Activated CD4-positive, alpha-beta T cell treated with anti-CD3 and anti-CD28 coated beads, Interleukin-2, amount 10 ng/mL, durations not matched to agents 7 days and 5 days (primary cell): ENCODE measurements at places on chromosomes 5 and 9. TPM values are rescaled to one million over a fixed set of nuclear protein-coding genes. Genes with fewer than 3 reads are reported as not detected.

GRCh38 chr5:37774912-37775483 lies 64.8 kb downstream of the GDNF start:
- no peaks in the 10 kb centered on the region for H3K4me1 ChIP-seq
- H3K27ac ChIP-seq, result no peak overlapping the region
- H3K4me3 ChIP-seq, result no peak overlapping the region

The LRRC14B gene
- total RNA-seq, result 0.17 TPM

The CDH18 gene
- not detected for total RNA-seq

- H3K4me3 ChIP-seq, result no peak overlapping the region
- no peaks in the 10 kb centered on the region for H3K4me1 ChIP-seq
- DNase-seq, result no peak
These were observed 608.1 kb upstream of the ADAMTS16 start for GRCh38 chr5:4531756-4532704.

GRCh38 chr9:16414451-16414850 lies 456.0 kb downstream of the BNC2 start:
- no peak overlapping the region for H3K4me3 ChIP-seq
- no peak for DNase-seq
- H3K36me3 ChIP-seq, result no peaks in the 10 kb centered on the region
- peaks cover 3% of the 10 kb centered on the region for H3K4me1 ChIP-seq
- H3K27me3 ChIP-seq, result no peaks in the 10 kb centered on the region

DNA sequence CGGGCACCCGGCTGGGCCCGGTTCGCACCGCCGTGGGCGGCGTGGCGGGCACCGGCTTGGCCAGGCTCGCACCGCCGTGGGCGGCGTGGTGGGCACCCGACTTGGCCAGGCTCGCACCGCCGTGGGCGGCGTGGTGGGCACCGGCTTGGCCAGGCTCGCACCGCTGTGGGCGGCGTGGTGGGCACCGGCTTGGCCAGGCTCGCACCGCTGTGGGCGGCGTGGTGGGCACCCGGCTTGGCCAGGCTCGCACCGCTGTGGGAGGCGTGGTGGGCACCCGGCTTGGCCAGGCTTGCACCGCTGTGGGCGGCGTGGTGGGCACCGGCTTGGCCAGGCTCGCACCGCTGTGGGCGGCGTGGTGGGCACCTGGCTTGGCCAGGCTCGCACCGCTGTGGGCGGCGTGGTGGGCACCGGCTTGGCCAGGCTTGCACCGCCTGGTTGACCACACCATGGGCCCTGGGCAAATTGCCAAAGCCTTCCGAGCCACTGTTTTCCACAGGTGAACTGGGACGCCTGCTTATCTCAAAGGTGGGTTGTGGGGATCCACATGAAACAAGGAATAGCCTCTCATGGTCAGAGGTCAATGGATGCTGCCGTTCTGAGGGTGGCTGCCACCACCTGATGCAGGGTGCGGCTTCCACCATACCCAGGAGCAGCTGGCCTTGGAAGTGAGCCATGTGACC lies 28.2 kb downstream of the ADAMTSL2 start:
- H3K27ac ChIP-seq, result no peak overlapping the region
- no peaks in the 10 kb centered on the region for H3K27me3 ChIP-seq
- no peak for DNase-seq
- H3K36me3 ChIP-seq, result no peaks in the 10 kb centered on the region
- H3K4me1 ChIP-seq, result peaks cover 4% of the 10 kb centered on the region
- no peak overlapping the region for H3K4me3 ChIP-seq

- no peaks in the 10 kb centered on the region for H3K27me3 ChIP-seq
- no peak overlapping the region for H3K4me3 ChIP-seq
- no peaks in the 10 kb centered on the region for H3K4me1 ChIP-seq
- no peak overlapping the region for H3K27ac ChIP-seq
- DNase-seq, result no peak
- H3K36me3 ChIP-seq, result peaks cover 2% of the 10 kb centered on the region
These were observed 104.7 kb downstream of the CMYA5 start for GRCh38 chr5:79794347-79794746.

The PHF19 gene
- 331 TPM for total RNA-seq

DNA sequence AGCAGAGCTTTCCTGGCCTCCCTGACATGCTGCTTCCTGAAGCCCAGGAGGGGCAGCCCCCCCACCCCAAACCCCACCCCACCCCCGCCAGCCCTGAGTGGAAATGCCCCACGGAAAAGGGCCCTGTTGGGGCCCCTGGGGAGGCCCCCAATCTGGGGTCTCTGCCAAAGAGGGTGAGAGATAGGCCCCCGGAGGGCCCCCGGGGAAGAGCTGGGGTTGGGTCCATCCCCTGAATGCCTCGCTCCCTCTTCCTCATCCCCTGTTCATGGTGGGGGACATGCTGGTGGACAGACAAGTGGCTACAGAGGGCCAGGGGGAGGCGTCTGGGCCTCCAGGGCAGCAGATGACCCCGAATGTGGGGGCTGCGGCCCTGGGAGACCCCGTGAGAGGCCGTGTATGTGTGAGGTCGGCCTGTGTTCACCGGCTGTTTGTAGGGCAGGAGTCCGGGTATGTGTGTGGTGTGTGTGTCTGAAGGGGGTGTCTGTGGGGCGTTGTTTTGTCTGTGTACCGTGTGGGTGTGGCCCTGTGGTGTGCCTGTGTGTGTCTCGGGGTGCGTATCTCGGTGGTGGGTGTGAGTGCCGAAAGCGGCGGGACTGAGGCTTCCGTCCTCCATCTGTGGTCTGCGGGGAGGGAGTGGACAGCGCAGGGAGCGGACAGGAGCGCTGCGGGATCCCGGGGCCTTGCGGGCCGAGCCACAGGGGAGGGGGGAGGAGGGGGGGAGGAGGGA lies 11.3 kb downstream of the C9orf50 start:
- H3K27ac ChIP-seq, result peak overlapping the region; percentile 85
- no peaks in the 10 kb centered on the region for H3K27me3 ChIP-seq
- peak overlapping the region; percentile 82 for H3K4me3 ChIP-seq
- H3K4me1 ChIP-seq, result peaks cover 47% of the 10 kb centered on the region

The SPATA31D4 gene
- total RNA-seq, result not detected

GRCh38 chr5:5487585-5488360 lies 65.3 kb downstream of the ICE1 start:
- no peaks in the 10 kb centered on the region for H3K27me3 ChIP-seq
- no peak overlapping the region for H3K4me3 ChIP-seq
- peaks cover 8% of the 10 kb centered on the region for H3K4me1 ChIP-seq

The SYK gene
- 0.56 TPM for total RNA-seq

GRCh38 chr9:96574931-96575351 lies 44.7 kb downstream of the CDC14B start:
- no peaks in the 10 kb centered on the region for H3K4me1 ChIP-seq
- peaks cover 14% of the 10 kb centered on the region for H3K27me3 ChIP-seq

DNA sequence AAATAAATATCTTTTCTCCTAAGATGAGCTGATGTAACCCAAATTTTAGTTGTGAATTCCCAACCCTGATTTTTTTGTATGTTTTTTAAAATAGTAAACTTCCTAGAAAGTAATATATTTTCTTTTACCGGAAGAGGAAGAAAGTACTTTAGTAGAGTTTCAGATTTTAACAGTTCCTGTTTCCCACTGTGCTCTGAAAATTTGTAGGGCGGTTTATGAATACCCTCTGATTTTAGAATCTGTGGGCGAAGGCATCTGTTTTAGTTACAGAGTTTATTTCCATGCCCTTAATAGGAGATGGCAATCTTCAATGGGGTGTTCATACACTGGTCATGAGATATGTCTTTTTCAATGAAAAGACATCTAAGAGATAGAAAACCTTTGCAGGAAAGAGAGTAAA lies 3.7 kb upstream of the HOMER1 start:
- H3K4me3 ChIP-seq, result no peak overlapping the region
- H3K36me3 ChIP-seq, result no peaks in the 10 kb centered on the region
- DNase-seq, result no peak
- no peak overlapping the region for H3K27ac ChIP-seq
- peaks cover 22% of the 10 kb centered on the region for H3K4me1 ChIP-seq
- peaks cover 7% of the 10 kb centered on the region for H3K27me3 ChIP-seq
